ENCODE measurements at places on chromosomes 7 and 10. TPM values are rescaled to one million over a fixed set of nuclear protein-coding genes. Genes with fewer than 3 reads are reported as not detected.

The PITX3 gene
- not detected for total RNA-seq

The GNG11 gene
- 13.0 TPM for total RNA-seq

The ZPBP gene
- total RNA-seq, result not detected

The TLX1 gene
- not detected for total RNA-seq

The ASZ1 gene
- not detected for total RNA-seq

The ZNF33A gene
- 9.2 TPM for total RNA-seq

The PIK3AP1 gene
- total RNA-seq, result 2.9 TPM

The TRPV6 gene
- not detected for total RNA-seq

The CDC14C gene
- not detected for total RNA-seq

The AEBP1 gene
- total RNA-seq, result 46.1 TPM

The NEBL gene
- total RNA-seq, result 2.2 TPM

The DPCD gene
- total RNA-seq, result 64.1 TPM

The PHKG1 gene
- not detected for total RNA-seq

The RNF32 gene
- total RNA-seq, result 0.30 TPM

The SCIN gene
- 0.23 TPM for total RNA-seq

The PRPS1L1 gene
- total RNA-seq, result not detected

The AKR1C2 gene
- 10.1 TPM for total RNA-seq

The FOXL3 gene
- not detected for total RNA-seq

The FXYD4 gene
- not detected for total RNA-seq

The CNPY1 gene
- total RNA-seq, result not detected

The CALML3 gene
- total RNA-seq, result not detected

The ASB10 gene
- total RNA-seq, result not detected

The ADIRF gene
- total RNA-seq, result 0.64 TPM

The TBL2 gene
- 78.5 TPM for total RNA-seq

The TBXAS1 gene
- 24.0 TPM for total RNA-seq

The GPC2 gene
- total RNA-seq, result 0.72 TPM

The CLDN3 gene
- not detected for total RNA-seq

The NRG3 gene
- 0.16 TPM for total RNA-seq

The JAKMIP3 gene
- total RNA-seq, result 0.04 TPM

The HABP2 gene
- total RNA-seq, result 0.08 TPM

The PPP3CB gene
- total RNA-seq, result 6.2 TPM

The NXPH1 gene
- not detected for total RNA-seq

The TFEC gene
- 0.40 TPM for total RNA-seq

The STEAP4 gene
- total RNA-seq, result not detected

The WNT2 gene
- not detected for total RNA-seq

The TMEM184A gene
- total RNA-seq, result 1.6 TPM

The CCDC126 gene
- 4.0 TPM for total RNA-seq

The SBDS gene
- 91.0 TPM for total RNA-seq

The SPOCK2 gene
- total RNA-seq, result 0.75 TPM

The IDI2 gene
- not detected for total RNA-seq

The EPDR1 gene
- total RNA-seq, result 16.1 TPM

The STEAP1 gene
- total RNA-seq, result 5.6 TPM

The NPY4R2 gene
- total RNA-seq, result not detected

The CPA4 gene
- total RNA-seq, result 22.0 TPM

The EGR2 gene
- 0.34 TPM for total RNA-seq

The SFTPA1 gene
- not detected for total RNA-seq

The LIPJ gene
- not detected for total RNA-seq

The SNCG gene
- 10.8 TPM for total RNA-seq

The AIFM2 gene
- total RNA-seq, result 5.1 TPM

The SPDYE3 gene
- not detected for total RNA-seq

The AFAP1L2 gene
- total RNA-seq, result 10.6 TPM

The LDB3 gene
- total RNA-seq, result not detected

The C10orf67 gene
- total RNA-seq, result not detected

The CTNNA3 gene
- not detected for total RNA-seq

The ECHDC3 gene
- not detected for total RNA-seq

The SLC39A12 gene
- not detected for total RNA-seq
